Effector memory CD4-positive, alpha-beta T cell (primary cell): ENCODE measurements at places on chromosomes 5 and 9.

DNA sequence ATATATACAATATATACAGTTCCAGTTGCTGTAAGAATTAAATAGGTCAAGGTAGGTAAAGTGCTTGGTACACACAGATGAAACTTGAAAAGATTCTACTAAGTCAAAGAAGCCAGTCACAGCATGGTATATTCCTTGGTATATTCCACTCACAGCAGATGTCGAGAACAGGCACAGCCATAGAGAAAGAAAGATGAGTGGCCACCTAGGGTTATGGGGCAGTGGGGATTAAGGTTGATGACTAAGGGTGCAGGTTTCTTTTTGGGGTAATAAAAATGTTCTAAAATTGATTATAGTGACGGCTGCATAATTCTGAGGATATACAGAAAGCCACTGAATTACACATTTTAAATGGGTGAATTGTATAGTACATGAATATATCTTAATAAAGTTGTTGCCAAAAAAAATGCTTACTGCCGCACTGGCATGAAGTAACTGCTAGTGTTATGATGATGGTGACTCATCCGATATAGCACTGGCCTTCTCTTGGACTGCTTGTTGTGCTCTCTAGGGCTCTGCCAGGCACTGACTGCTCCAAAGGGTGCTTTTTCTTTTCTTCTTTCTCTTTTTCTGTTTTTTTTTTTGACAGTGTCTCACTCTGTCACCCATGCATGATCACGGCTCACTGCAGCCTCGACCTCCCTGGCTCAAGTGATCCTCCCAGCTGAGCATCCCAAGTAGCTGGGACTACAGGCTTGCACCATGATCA is 23.5 kb downstream of the TBC1D2 start:
- no peak for DNase-seq

DNA sequence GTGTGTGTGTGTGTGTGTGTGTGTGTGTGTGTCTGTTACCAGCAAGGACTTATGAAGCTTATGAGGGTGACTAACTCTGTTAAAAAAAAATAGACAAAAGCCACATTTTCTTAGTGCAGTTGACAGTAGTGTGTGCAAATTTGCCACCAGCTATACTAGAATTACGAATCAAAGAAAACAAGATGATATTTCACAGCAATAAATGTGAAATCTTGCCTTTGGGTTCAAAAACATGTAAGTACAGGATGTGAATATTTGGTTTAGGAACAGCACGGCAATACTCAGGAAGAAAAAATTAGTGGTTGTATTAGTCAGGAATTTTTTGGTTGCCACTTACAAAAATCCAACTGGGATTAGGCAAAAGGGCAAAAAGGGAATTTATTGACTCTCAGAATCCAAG is 117.4 kb downstream of the NPR3 start:
- no peak for DNase-seq

DNA sequence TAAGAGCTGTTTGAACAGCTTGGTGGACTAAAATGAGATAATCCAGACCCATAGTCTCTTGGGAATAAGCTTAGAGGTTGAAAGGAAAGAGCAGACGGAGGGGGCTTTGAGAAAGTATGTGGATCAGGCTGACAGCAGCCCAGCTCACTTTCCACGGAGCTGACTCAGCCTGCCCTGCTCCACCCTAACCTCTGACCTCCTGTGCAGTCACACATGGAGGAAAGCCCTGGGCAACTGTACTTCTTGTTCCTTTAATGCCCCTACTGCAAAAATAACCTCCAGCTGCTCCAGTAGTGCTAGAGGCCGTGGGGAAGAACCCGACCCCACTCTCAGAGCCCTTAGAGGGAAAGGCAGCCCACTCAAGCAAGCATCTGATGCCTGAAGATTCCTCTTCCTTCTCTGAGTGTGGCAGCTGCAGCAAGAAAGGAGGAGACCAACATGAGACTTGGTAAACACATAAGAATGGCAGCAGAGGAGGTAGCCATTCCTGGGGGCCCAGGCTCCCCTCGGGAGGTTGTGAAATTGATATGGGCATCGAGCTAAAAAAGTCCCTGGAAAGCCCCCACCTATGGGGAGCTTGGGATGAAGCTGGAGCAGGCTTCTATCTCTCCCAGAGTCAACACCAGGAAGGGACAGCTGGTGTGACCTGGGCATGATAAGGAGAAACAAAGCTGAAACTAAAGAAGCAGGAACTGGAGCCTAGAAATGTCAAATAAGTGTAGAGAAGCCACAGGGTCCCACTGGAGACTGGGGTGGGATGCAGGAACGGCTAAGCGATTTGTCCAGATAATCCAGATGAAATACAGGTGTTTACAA is 204.3 kb downstream of the PIK3R1 start:
- DNase-seq, result no peak

DNA sequence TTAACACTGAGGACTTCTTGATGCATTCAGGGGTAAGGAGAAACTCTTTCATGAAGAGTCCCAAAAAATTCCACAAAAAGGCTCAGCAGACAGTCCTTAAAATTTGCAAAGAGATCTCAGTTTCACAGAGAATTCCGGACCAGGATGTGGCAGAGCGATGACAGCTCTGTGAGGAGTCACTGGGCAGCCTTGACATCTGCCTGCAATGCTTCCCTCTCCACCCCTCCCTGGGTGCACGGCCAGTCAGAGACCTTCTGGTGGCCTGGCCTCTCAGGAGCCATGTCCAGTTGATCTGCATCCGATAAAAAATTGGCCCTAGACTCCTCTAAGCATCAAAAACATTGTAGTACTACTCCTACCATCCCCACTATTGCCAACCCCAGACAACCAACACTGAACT is 76.8 kb downstream of the MACROH2A1 start:
- no peak for DNase-seq

DNA sequence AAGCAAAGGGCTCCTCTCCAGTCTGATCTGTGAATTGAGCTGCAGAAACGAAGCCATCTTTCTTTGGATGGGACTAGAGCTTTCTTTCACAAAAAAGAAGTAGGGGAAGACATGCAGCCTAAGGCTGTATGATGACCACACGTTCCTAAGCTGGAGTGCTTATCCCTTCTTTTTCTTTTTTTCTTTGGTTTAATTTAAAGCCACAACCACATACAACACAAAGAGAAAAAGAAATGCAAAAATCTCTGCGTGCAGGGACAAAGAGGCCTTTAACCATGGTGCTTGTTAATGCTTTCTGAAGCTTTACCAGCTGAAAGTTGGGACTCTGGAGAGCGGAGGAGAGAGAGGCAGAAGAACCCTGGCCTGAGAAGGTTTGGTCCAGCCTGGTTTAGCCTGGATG is 82.1 kb downstream of the PIK3R1 start:
- no peak for DNase-seq

GRCh38 chr5:94784536-94785505 is 166.4 kb downstream of the SLF1 start:
- DNase-seq, result no peak

GRCh38 chr5:39941416-39941815 is 516.6 kb upstream of the DAB2 start:
- DNase-seq, result no peak

- DNase-seq, result no peak
These were observed 298.8 kb downstream of the NSG2 start for GRCh38 chr5:174344335-174344734.

DNA sequence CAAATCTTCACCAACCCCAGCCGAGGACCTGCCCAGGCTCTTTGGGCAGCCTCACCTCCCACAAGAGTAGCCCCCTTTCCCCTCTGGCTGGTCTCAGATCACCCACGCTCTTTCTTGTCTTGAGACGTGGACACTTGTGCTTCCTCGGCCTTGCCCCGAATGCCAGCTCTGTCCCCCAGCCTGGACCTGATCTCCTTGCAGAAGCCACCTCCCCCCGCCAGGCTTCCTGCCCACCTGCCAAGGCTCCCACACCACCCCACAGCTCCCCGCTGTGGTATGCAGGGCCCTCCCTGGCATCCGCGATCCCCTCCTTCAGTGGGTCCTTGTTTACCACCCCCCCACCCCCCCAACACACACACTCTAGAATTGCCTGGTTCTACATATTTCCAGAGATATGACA is 133.7 kb downstream of the ROR2 start:
- DNase-seq, result no peak

DNA sequence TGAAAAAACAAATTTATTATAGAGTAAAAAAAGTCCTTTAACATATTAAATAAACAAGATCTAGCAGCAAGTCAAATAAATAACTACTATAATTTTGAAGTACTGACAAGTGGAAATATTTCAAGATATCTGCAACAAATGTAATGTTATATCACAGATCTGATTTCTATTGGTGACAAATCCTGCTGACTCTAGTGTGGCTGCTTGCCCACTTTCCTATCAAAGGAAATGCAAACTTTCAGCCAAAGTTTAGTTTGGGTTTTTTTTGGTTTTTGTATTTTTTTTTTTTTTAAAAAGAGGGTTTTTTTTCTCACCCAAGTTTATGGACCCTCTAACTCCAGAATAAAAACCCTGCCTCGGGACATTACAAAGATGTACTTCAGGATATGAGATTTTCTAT is 12.9 kb downstream of the ADRA1B start:
- no peak for DNase-seq

- no peak for DNase-seq
These were observed 28.3 kb downstream of the LRRC70 start for GRCh38 chr5:62606878-62607277.

GRCh38 chr5:1763548-1763911 is 36.1 kb downstream of the MRPL36 start:
- no peak for DNase-seq

GRCh38 chr5:166363087-166363760 is 1928.2 kb upstream of the WWC1 start:
- DNase-seq, result no peak

GRCh38 chr9:121324316-121324715 is 45.7 kb downstream of the STOM start:
- no peak for DNase-seq

GRCh38 chr5:96051401-96051830 is 89.8 kb upstream of the ELL2 start:
- DNase-seq, result no peak

DNA sequence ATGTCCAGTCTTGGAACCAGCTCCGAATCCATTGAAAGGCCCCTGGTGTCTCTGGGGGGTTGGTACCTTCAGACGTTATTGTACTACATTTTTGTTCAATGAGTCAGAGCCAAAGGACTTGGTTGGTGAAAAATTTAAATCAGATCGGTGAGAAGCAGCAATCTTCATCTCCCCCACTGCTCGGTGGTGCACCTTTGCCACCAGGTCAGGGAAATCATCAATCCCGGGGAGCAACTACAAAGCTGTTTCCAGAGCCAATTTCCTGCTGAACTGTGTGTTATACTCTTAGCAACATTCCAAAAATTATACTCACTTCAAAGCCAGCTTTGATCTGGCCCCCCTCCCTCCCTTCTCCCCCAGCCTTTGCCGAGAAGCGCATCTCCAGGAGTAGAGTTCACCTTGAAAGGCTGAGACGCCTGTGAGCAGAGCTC is 375.2 kb upstream of the WWC1 start:
- no peak for DNase-seq

- DNase-seq, result no peak
These were observed 47.8 kb upstream of the JADE2 start for GRCh38 chr5:134477462-134478245.

DNA sequence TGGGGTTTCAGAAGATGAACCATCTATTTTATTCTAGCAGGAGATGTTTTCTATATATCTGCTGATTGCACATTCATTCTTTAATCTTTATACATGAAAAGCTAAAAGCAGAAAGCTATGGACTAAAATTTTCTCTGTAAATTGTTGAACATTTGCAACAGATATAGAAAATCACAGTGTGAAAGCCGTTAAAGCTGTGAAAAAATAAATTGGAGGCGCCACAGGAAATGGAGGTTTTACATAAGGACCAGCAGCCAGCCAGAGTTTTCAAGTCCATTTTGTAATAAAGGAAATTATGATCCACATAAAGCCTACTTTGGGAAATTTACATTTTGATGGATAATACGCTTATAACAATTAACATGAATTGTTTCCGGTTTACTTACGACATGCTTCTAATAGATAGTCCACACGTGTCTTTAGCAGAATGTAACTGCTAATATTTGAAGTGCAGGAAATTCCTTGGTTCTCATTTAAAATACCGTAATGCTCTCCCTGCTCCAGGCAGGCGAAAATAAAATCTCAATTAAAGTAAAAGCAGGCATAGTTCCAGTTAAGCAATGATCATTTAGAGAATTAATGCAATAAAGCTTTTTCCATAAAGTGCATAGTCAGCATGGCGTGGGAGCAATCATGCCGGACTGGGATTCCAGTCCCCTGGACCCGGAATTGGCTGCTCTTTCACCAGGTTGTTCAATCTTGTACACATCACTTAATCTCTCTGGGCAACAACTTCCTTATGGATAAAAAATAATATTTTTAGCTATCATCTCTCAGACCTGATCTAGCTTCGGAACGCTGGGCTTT is 445.4 kb downstream of the ZNF608 start:
- DNase-seq, result no peak

- no peak for DNase-seq
These were observed 84.9 kb downstream of the NREP start for GRCh38 chr5:111672099-111672498.

DNA sequence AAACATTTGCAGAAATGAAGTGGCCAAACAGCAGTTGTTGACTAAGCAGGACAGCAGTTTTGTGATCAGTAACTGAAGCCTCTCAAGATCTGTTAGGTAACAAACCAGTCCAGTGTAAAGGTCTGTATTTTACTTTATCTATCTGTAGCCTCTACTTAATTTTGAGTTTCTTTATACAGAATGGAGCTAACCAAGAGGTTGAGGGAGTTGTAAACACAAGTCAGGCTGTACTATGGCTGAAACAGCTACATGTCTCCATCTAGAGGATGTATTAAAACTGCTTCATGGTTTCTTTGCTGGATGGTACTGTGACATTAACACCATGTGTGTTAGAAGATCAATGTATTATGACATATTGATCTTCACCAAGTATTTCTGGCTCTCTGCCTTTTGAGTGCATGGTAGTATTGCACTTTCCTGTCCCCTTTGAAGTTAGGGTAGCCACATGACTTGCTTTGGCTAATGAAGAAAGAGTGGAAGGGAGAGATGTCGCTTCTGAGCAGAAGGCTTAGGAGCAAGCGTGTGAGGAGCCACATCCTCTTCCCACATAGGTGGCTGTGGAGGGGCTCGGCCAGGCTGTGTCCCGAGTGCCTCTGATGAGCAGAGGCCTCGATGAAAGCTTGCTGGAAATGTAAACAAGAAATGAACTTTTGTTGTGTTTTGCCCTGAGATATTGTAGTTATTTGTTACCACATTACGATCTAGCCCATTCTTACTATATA is 105.6 kb upstream of the PCA3 start:
- DNase-seq, result no peak

DNA sequence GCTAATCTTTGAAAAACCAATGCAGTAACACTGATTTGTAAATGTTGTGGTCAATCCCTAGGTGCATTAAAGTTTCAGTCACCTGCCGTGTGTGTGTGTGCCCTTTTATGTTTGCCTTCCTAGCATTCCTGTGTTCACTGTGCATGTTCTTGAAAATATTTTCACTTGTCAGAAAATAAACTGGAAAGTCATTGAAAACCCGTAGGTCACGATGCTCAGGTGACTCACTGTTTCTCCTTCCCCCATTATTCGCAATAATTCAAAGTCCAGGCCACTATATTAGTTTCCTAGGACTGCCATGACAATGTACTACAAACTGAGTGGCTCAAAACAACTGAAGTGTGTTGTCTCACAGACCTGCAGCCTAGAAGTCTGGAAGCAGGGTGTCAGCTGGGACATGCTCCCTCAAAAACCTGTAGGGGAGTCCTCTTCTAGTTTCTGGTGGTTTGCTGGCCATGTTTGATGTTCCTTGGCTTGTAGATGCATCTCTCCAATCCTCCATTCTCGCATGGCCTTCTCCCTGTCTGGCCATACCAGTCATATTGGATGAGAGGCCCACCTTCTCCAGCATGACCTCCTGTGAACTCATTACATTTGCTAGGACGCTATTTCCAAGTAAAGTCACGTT is 29.3 kb downstream of the MARVELD2 start:
- no peak for DNase-seq

GRCh38 chr5:68240202-68240601 is 24.6 kb downstream of the PIK3R1 start:
- DNase-seq, result no peak
